ENCODE measurements at places on chromosomes 4 and X.

GRCh38 chr4:138910914-138911336 lies 104.7 kb upstream of the NOCT start:
- DNase-seq, result peak; percentile 10

- no peak for DNase-seq
Observed at GRCh38 chr4:176153124-176153523, 42.3 kb downstream of the SPATA4 start.

- no peak for DNase-seq
Observed at GRCh38 chr4:30450474-30450873, 269.7 kb upstream of the PCDH7 start.

DNA sequence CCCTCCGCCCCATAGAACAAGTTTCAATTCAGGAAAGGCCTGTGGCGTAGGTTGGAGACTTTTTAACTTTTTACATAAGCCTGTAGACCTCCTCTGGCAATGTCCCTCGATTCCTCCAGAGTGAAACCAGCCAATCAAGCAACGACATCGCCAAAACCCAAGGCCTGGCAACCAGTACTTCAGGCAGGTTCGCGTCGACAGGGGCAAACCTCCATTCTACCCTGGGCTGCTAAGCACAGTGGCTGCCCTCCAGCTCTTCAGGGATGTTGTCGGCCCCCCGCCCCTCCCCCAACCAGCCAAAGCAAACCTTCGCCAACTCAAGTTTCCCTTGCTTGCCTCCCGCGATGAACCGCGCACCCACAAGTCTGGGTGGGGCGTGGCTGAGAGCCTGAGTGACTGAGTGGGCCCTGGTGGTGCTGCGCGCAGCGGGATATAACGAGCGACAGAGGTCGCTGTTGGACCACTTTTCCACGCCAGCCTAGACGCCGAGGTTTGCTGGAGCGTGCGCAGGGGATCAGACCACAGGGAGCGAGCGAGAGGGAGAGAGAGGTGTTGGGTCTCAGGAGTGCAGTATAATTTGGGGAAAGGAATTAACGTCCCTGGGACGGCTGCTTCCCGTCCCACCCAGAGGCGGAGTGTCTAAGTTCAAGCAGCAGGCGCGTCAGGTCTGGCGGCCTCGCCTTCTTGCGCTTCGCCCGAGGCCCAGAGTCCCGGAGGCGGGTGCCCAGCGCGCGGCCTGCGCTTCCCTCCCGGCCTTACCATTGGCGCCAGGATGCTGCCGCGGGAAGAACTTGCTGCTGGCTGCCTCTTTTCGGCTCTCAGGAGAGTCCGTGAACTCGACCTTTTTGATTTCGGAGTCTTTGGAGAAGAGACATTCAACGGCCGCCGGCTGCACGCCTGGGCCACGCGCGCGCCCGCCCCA lies 9.0 kb upstream of the PITX2 start:
- DNase-seq, result peak; percentile 84

GRCh38 chrX:40434947-40435346 lies 145.8 kb upstream of the ATP6AP2 start:
- peak; percentile 18 for DNase-seq

GRCh38 chr4:81449015-81449414 lies 22.7 kb downstream of the RASGEF1B start:
- DNase-seq, result no peak

GRCh38 chr4:143391261-143391660 lies 54.6 kb downstream of the GAB1 start:
- DNase-seq, result no peak

GRCh38 chr4:8308144-8308543 lies 38.6 kb downstream of the HTRA3 start:
- DNase-seq, result peak; percentile 0

DNA sequence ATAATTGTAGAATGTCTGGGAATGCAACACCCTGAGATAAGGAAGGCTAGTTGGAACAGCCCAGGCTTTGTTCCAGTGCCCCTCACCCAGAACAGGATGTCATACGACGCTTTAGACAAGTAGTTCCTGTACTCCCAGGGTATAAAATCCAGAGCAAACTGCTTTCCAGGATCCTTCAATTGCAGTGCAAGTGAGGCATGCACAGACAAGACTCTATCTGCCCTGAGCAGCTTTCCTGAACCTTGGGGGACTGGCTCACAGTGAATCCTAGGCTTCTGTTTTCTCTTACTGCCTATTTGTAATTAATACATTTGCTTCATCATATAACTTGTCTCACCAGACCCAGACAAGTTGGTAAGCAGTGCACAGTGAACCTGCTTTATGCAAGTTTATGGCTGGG lies 48.4 kb upstream of the IL9R start:
- DNase-seq, result no peak

- no peak for DNase-seq
Observed at GRCh38 chr4:36758312-36759178, 477.1 kb downstream of the DTHD1 start.

DNA sequence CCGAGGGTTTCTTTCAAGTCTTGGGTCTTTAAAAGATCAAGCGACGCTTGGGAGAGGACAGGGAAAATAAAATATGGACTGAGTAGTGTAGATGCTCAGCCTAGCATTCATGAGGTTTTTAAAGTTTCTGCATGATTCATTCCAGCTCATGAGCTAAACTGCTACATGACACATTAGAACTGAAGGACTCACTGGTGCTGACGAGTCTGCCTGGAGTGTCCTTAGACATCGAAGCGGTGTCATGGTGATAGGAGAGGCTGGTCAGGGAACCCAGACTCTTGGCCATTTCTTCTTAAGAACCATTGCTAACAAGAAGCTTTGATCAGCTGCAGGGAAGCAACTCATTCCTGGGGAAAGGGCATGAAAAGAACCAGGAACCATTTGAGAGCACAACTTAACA lies 158.6 kb downstream of the TRIML1 start:
- no peak for DNase-seq

DNA sequence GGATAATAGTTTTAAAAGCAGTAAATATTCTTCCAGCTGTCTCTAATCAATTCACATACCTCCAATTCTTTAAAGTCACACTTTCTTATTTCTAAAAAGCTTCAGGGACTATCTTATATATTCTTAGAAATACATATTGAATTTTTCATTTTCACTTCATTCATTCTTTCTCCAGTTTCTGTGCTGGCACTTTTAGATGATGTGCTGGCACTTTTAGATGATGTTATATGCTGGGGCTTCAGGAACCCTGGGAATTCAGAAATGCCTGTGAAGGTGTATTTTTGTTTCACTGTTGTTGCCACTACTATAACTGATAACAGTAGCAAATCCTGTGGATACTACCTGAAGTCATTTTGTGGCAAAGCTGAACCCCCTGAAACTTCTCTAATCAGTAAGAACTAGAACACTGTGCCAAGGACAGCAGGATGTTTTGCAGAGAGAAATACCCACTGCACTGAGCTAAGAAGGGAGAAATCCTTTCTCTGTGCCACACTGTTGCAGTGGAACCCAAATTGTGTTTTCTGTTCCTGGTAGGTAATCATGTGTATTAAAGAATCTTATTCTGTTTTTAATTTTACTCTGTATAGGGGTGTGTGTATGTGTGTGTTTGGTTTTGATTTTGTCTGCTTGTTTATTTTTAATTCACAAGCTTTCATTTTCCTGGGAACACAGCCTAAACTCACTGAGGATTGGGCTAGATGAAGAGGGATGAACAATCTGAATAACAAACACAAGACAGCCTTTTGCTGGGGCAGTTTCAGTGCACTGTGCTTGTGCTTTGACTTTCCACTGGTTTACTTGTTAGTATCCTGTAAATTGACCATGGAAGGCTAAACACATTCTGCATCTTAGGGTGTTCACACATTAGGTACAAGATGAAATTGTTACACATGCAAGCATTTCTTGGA lies 898.3 kb downstream of the CCSER1 start:
- no peak for DNase-seq

- no peak for DNase-seq
Observed at GRCh38 chr4:139247241-139247640, 32.8 kb downstream of the MGARP start.

GRCh38 chr4:113478032-113478431 lies 283.5 kb downstream of the CAMK2D start:
- DNase-seq, result no peak

GRCh38 chr4:167111622-167112021 lies 122.7 kb downstream of the SPOCK3 start:
- DNase-seq, result no peak

GRCh38 chrX:154732421-154733065 lies 18.3 kb downstream of the GAB3 start:
- DNase-seq, result no peak

DNA sequence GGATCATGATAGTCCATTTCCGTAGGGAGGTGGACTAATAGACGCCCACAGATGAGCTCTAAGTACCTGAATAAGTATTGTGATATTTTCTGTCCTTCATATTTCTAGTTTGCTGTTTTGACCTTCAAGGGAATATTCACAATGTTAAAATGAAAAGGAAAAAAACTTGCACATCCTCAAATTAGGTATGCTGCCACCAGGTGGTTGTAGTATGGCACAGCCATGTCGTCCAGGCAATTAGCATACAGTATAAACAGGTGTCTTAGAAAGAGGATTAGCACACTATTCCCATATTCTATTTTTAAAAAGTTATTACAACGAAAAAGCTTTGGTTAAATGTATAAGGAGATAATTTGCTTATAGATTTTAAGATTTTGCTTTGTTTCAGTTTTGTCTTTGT lies 802.0 kb downstream of the RPA4 start:
- peak; percentile 8 for DNase-seq

GRCh38 chrX:106875151-106875550 lies 28.0 kb downstream of the RIPPLY1 start:
- no peak for DNase-seq

DNA sequence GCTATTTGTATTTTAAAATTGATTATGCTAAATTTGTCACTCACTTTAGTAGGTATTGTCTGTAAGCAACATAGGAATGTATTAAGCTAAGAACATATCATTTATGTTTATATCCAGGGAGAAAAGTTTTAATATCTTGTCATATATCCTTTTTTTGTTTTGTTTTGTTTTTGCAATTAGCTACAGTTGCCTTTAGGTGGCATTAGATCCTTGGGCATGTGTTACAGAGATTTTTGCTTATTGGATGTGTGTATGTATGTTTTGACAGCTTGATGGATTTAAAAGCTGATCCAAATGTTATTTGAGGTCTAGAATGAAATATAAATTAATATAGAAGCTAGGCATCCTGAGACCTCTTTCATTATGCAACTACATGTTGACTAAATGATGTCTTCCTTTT lies 36.1 kb upstream of the OTUD4 start:
- DNase-seq, result no peak

- no peak for DNase-seq
Observed at GRCh38 chrX:124018023-124018422, 56.5 kb downstream of the STAG2 start.

- DNase-seq, result no peak
Observed at GRCh38 chr4:172018358-172018757, 205.2 kb downstream of the GALNTL6 start.

GRCh38 chr4:143539670-143540023 lies 26.1 kb downstream of the SMARCA5 start:
- no peak for DNase-seq

DNA sequence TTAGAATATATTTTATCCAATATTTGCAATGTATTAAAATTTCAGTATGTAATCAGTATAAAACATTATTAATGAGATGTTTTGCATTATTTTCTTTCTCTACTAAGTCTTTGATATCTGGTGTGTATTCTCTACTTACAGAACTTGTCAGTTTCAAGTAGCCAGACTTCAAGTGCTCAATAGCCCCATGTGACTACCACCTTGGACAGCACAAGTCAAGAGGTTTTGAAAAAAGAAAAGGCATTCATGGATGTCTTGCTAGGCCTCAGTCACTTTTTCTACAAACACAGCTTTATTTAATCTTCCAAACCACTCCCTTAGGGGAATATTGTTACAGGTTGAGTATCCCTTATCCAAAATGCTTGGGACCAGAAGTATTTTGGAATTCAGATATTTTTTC lies 189.4 kb downstream of the QDPR start:
- no peak for DNase-seq

DNA sequence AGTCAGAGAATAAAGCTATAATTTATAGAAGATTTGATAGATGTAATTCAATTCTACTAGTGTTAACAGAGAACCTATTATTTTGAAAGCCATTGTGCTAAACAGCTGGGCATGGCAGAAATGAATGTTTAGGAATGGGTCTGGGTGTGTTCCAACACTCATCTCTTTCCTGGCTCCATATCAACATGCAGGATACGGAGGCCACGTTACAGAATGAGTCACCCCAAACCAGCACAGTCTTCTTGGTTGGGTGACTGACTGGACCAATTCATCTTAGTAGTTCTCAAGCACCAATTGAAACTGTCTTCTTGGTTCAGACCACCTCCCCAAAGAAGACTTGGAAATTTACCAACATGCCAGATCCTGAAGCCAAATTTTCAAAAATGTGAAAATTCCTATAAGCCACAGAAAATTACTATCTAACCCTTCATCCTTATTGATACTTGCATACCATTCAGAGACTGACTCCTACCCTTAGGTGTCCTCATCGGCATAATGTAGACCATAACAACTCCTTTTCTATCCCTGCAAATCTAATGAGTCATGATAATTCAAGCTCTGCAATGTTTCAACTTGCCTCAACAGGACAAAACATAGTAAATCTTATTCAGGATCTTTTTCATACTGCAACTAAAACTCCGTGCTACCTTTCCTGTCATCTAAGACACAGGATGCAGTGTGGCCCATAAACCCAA lies 52.0 kb upstream of the ATOH1 start:
- no peak for DNase-seq

DNA sequence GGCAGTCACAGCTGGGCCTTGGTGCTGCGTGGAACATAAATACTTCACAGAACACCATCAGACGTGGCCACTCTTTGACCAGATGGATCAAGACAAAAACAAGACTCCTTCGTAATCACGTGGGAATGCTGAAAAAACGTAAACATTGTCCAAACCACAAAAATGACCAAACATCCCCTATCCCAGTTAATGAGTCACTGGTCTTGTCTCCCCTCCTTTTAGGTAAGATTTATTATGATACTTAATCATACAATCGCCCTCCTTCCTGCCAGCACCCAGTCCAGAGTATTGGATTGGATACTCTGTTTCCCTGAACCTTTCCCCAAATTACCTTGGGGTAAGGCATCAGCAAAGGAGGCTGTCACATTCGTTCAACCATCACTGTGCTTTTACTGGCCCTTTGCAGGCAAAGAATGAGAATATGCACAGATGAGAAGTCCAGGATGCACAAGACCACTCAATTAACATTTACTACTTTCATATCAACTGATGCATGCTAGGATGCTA lies 601 bp upstream of the TCEANC start:
- no peak for DNase-seq

DNA sequence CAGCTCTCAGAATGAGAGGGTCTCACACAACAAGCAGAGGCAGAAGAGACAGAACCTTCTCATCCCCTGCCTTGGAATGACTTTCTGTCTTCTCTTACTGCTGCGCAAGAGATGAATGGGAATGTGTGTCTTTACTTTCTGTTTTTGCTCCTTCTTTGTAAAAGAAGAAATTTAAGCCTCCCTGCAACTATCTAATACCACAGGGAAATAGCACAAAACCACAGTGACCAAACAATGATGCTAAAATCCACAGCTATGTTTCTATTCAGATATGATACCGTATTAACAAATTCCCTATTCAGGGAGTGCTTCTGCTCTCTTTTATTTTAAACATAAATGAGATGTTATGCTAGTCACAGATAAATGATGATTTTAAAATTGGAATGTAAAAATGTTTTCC lies 173.8 kb upstream of the RAI2 start:
- no peak for DNase-seq

Data from nephron progenitor cell (in vitro differentiated cells).